Hematopoietic multipotent progenitor cell treated with erythropoietin and hydrocortisone succinate and interleukin-3 and kit ligand, for 4 days (in vitro differentiated cells): ENCODE measurements at places on chromosomes 12 and 14.
A peak's percentile ranks its signal among the peaks of the same experiment; 100 is the strongest.

- no peak for DNase-seq
Observed at GRCh38 chr14:87325741-87326140, 667.2 kb downstream of the GALC start.

DNA sequence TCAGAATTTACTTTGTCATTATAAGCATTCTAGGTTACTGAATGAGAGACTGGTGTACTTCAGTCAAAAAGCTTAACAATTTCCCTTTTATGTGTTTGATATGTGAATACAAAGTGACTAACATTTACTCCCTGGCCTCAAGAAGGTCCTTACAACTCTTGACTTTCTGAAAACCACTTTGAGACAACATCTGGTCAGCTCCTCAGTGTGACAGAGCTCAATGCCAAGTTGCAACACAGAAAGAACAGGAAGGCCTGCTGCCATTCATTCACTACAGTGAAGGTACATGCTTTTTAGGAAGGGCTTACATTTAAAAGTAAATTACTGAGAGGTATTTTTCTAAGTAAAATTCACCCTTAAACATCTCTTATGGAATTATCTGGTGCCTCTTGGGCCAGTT is 2.3 kb upstream of the NAA30 start:
- DNase-seq: peak; percentile 57

DNA sequence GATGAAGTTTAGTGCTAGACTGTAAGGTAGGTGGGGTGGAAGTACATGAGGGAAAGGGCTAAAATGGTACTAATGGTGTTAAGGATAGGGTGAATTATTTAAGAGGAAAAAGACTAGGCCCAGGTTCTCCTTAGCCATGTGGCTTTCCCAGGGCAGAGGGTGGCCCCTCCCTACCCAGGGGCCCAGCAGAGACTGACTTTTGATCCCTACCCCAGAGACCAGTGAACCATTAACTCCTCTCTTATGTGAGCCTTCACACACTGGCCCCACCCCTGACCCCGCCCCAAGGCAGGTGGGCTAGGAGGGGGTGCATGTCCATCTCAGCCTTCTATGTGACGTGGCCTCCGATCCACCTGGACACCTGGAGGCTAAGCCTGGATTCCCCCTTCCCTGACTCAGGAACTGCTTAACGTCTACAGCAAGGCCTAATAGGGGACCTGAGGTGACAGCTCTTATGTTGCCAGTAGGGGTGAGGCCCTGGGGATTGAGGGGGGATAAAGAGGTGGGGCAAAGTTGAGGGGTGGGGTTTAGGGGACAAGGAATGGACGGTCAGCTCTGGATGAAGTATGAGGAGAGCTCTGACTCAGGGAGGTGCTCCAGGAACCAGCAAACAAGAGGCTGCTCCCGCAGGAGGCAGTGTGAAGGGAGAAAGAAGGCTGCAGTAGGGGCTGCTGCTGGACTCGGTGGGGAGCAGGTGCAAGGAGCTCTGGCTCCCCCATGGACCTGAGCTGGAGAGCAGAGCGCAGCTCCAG is 757 bp downstream of the SLC39A5 start:
- DNase-seq: no peak

DNA sequence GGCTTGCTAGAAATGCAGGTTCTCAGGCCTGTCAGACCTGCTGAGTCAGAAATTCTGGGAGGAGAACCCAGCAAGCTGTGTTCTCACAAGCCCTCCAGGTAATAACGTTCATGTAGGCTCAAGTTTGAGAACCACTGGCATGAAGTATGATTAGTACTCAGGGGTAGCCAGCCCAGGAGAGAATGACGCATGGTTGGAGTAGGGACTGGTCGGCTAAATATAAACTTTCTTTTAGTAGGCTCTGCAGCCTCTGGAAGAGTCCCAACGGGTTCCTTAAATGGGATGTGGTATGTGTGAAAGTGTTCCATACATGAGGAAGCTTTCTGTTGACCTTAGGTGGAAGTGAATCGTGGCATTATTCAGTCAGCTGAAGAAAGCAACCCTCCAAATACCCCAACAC is 209.3 kb downstream of the SLC41A2 start:
- no peak for DNase-seq

DNA sequence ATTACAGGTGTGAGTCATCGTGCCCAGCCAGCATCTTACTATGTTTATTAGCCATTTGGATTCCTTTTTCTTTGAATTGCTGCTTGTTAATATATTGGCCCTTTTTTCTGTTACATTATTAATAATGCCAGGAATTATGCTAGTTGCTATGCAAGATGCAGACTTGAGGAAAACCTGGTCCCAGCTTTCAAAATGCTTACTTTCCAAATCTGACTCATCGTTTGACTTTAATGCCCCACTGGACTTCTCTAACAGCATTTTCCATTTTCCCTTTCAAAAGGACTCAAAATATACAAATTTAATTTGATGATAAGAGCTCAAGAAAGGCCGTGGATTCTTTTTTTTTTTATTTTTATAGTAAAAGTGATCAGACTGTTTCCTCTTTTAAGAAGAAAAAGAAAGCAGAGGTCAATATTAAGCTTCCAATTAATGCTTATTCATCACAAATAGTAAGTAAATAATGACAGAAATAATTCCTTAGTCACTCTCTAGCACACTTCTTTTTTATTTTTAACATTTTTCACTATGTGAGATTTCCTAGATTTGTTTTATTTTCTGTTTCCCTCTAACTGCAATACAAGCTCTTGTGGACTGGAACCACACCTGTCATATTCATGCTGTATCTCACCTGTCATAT is 146.1 kb upstream of the FGD4 start:
- DNase-seq: no peak

- DNase-seq: no peak
Observed at GRCh38 chr12:81141217-81141616, 63.3 kb downstream of the ACSS3 start.

GRCh38 chr14:92924247-92924646 is 1.3 kb downstream of the CHGA start:
- DNase-seq: no peak

DNA sequence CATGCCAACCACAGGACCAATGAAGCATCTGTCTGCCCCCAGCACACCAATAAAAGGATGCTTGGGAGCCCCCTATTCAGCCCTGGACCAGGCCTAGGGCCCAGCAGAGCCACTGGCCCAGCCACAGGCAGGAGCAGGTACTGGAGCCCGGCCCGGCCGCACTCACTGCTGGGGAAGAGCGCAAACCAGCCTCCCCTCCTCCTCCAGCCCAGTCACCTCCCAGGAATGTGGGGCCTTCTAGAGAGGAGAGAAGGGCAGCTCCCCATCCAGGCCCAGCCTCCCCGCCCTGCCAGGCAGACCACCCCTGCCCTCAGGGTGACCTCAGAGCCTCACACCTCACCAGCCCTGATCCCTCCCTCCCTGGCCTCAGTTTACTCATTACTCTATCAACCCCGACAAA is 56.2 kb downstream of the CCNK start:
- DNase-seq: no peak

DNA sequence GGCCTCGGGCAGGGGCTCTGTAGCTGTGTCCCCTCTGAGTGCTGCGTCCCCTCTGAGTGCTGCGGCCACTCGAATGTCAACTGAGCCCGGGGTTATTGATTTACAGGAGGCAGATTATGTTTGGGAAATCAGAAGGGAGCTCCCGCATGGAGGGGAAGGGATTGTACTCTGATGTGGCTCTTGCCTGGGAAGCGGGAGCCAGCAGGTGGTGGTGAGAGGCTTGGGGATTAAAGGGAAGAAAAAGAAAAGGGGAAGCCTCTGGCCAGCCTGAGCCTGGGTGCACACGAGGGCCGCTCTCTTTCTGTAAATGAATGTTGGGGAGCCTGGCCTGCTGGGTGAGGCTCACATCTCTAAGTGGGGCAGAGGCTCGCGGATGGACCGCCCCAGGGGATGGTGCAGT is 143.7 kb downstream of the AACS start:
- no peak for DNase-seq

DNA sequence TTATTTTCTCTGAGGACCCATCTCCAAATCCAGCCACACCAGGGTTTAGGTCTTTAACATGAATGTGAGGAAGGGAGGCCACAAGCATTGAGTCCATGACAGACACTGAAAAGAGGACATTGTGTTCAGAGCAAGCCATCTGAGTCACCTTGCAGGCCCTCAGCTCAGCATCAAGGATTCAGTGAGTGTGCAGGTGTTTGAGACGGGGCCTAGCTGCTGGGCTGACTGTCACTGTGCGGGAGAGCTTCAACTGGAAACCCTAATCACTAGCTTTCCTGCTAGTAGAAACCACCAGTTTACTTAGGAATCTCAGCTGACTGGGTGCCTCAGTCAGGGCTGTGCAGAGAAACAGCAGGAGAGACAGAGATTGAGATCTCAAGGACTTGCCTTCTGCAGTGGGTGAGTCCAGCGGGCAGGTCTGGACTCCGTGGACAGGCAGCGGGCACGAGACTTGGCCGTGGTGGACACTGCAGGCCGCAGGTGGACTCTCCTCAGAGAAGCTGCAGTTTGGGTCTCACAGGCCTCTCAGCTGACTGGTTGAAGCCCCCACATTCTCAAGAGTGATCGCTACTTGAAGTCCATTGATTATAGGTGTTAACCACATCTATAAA is 86.1 kb upstream of the DYNC1H1 start:
- DNase-seq: no peak

DNA sequence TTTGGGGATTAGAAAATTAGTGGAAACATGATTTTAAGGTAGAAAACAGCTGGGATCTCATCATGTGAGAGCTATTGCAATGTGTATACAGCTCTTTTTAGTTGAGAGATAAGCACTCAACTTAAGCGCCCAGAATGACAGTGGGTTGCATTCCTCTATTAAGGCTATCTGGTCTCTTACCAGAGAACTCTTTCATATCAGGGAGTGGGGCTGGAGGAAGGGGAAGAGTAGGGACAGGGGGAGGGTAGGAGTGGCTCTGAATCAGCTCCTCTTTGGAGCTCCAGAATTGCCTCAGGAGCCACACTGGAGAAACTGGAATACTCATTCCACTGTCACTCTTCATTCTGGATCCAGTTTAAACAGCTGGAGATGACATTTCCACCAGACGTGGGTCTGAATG is 9.2 kb upstream of the PLEKHG3 start:
- no peak for DNase-seq

DNA sequence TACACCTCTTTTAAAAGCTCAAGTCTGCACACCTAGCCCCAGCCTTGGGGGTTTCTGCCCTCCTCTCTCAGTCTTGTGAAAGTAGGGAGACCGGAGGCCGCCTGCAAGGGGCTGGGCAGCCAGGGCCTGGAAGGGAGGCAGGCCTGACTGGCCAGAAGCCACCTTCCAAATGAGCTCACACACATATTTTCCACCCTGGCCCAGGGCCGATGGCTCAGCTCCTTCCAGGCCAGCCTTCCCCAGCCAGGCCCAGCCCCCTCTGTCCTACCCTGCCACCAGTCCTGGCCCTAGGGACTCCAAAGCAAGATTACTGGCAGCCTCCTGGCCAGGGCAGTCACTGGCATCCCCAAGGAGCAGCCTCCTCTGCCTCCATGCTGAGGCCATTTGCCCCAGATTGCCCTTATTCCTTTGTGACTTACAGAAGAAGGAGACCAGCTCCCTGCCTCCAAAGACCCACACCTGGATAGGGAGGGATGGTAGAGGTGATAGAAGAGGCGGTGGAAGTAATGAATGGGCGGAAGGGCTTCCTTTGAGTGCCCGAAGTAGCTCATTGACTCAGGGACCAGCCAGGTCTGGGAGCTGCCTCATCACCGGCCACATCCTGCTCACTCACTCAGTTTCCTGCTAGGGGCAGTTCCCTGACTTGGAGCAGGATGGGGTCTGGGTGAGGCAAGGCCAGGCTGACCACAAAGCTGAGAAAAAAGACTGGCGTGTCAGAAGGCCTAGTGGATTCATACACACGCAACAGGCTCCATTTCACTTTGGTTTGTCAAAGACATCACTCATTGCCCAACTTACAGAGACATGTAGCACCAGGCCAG is 14.8 kb downstream of the MMP14 start:
- DNase-seq: peak; percentile 74

- DNase-seq: peak; percentile 4
Observed at GRCh38 chr12:82426081-82426480, 67.8 kb downstream of the METTL25 start.

- DNase-seq: no peak
Observed at GRCh38 chr12:49377386-49377785, 10.1 kb downstream of the SPATS2 start.

DNA sequence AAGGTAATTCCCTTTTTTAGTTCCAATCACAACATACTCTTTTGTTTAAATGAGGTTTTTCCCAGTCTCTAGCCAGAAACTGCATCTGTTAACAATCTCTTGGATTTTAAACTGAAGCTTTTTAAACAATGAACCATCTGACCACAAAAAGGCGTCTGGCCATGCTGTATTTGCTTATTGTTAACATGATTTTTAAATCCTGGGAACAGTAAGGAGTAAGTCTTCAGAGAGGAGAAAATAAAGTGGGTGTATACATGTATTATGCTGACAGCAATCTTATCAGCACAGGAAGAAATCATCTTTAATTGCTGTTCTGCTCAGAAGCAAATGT is 106.2 kb downstream of the DAAM1 start:
- no peak for DNase-seq

DNA sequence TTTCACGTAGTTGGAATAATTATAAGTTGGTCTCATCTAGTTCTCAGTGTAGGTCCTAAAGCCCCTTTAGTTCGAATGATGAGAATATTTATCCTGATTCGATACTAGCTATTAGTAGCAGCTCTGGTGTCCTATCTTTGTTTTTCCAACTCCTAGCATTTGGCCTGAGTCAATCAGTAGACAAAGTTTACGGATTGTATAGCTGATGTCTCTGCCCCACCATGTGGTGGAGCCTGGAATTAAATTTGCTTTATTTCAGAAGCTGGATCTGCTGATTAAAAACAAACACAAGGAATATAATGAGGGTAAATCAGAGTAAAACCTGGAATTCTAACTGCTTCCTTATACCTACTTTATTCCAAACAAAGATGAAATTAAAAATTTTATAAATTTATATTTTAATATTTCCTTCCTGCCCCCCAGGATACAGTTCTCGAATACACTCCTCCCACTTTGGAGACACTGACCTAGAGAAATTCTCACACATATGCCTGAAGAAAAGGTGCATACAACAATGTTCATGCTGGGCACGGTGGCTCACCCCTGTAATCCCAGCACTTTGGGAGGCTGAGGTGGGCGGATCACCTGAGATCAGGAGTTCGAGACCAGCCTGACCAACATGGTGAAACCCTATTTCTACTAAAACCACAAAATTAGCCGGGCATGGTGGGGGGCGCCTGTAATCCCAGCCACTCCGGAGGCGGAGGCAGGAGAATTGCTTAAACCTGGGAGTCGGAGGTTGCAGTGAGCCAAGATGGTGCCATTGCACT is 7.6 kb upstream of the BRMS1L start:
- peak; percentile 71 for DNase-seq

DNA sequence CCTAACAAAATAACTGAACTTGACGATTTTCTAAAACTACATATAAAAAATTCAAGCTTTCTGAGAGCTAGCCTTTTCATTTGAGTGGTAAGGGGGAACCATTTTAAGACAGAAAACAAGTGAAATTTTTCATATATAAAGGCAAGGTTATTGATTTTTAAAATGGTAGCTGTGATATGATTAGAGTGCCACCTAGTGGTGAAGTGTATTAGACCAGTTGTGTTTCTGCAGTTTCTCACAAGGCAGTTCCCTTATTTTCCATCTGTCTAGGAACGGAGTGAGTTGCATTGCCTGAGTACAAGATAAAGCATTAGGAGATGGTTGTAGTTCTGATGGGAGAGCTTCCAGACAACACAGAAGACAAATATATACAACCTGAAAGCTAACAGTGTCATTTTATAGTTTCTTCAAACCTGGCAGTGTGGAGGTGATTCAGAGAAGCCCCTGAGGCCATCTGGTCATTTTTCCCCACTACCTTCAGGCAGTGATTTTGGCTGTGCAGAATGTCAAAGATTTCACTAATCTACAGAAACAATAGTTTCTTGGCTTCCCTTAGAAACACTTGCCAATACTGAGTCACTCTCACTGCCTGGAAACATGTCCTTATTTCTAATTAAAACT is 180.8 kb downstream of the C12orf50 start:
- DNase-seq: peak; percentile 76
